T-cell (primary cell): ENCODE measurements at places on chromosomes 2 and 18. TPM values are rescaled to one million over a fixed set of nuclear protein-coding genes. Genes with fewer than 3 reads are reported as not detected.

GRCh38 chr2:223071139-223071538, 19.1 kb downstream of the KCNE4 start:
- no peak for DNase-seq

GRCh38 chr2:3008561-3008960, 369.1 kb downstream of the EIPR1 start:
- DNase-seq = no peak

- no peak for DNase-seq
Observed at GRCh38 chr2:65877331-65878010, 445.1 kb upstream of the SPRED2 start.

DNA sequence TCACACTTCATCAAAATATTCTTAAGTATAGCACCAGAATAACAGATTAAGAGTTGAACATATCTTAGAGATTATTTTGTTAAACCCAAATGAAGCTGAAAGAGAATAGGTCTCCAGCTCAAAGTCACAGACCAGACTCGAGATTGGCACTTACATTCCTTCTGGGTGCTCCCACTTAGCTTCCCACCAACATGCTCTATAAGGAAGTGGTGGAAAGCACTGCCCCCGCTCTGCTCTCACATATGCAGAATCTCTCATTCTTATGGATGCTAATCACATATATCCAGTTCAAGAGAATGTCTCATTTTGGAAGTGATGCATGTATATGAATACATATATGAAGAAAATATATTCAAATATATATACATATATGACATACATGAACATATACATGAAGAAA, 71.5 kb upstream of the CD226 start:
- no peak for DNase-seq

GRCh38 chr18:21112140-21112473, 494 bp upstream of the ROCK1 start:
- DNase-seq = no peak

GRCh38 chr2:207434899-207435465, 94.8 kb upstream of the CREB1 start:
- DNase-seq = no peak

DNA sequence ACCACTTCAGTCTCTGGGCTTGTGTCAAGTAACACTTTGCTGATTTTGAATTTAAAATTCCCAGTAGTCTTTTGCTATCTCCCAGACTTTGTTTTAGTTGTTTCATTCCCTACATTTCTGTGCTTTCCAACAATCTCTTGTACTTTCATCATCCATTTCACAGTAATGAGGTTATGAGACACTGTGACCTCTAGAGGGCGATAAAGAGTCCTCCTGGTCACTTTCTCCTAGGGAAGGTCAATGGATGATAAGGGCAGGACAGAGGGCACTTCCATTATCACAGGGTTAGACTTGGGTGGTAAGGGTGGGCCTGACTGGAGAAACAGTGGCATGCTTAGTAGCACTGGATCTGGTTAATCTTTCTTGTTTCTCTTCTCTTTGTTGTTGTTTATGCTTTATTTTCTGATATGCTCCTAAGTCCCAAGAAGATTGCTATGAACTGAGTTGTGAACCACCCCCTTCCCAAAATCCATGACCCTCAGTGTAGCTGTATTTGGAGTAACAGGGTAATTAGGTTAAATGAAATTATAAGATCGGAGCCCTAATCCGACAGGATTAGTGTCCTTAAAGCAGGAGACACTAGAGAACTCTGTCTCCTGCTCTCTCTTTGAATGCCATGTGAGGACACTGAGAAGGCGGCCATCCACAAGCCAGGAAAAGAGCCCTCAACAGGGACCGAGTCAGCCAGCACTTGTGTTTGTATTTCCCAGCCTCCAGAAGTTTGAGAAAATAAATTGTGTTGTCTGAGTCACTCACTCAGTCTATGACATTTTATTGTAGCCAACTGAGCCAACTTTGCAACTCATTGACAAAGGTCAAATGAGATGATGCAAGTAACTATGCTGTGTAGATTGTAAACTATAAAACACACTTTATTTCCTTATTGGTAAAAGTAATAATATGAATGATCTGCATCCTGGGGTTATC, 779.2 kb downstream of the CNTNAP5 start:
- DNase-seq = no peak

GRCh38 chr2:100004959-100005387, 137.4 kb downstream of the AFF3 start:
- no peak for DNase-seq

- no peak for DNase-seq
Observed at GRCh38 chr2:164624316-164624715, 3.0 kb upstream of the GRB14 start.

- no peak for DNase-seq
Observed at GRCh38 chr2:2507417-2507997, 176.4 kb upstream of the MYT1L start.

DNA sequence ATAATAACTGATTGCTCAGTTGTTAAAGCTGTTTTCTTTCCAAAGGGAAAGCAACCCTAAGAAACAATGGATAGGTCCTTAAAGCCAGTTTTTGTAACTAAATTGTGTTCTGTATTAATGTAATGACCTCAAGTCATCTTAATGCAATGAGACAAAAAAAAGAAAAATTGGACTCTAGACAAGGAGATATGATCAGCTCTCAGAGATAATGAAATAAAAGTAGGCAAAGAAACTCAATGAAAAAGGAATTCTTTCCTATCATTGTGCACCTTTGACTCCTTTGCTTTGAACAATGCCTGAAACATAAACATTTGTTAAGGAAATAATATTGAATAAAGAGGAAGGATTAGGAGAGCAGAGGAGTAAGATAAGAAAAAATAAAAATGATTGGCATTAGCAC, 86.1 kb downstream of the RIT2 start:
- DNase-seq = no peak

DNA sequence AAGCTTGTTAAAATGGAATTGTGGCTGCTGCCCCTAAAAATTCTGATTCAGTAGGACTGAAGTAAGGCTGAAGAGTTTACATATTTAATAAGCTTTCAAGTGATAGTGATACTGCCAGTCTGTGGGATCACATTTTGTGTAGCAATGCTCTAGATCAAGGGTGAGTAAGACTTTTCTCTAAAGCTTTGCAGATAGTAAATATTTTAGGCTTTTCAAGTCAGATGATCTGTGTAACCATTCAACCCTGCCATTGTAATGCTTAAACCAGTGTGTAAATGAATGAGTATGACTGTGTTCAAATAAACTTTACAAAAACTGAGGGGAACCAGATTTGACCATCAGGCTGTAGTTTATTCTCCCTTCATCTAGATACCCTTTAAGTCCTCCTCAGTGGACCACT, 92.7 kb downstream of the PIK3C3 start:
- no peak for DNase-seq

DNA sequence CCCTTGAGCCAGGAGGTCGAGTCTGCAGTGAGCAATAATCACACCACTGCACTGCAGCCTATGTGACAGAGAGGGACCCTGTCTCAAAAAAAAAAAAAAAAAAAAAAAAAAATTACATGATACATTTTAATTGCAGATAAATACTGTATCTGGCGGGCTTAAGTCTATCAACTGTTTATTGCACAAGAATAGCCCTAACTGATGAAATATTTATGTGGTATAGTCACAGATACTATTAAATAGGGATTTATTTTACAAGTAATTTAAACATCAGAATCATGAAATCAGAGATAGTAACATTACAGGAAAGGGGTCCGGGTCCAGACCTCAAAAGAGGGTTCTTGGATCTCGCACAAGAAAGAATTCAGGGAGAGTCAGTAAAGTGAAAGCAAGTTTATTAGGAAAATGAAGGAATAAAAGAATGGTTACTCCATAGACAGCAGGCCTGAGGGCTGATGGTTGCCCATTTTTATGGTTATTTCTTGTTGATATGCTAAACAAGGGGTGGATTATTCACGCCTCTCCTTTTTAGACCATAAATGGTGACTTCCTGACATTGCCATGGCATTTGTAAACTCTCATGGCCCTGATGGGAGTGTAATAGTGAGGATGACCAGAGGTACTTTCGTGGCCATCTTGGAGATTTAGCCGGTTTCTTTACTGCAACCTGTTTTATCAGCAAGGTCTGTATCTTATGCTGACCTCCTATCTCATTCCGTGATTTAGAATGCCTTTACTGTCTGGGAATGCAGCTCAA, 166.6 kb downstream of the PMAIP1 start:
- DNase-seq = no peak

- no peak for DNase-seq
Observed at GRCh38 chr2:109172556-109173105, 43.6 kb downstream of the SH3RF3 start.

DNA sequence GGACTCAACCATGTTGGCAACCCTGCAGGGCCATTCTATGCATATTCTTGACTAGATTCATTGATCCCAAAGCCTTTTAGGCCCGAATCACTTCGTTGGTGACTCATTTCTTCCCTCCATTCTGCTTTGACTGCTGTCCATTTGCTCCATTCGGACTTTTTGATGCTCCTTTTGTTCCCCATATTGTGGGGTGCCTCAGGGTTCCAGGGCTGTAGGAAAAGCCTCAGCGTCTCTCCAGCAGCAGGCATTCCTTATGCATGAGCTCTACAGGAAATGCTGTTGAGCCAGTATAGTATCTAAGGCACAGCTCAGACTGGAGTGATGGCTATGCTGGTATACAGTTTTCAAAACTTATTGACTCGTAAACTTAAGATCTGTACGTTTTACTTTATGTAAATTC, 292.6 kb downstream of the PRKCE start:
- no peak for DNase-seq

- no peak for DNase-seq
Observed at GRCh38 chr2:109527846-109528705, 85.7 kb downstream of the SEPTIN10 start.

GRCh38 chr18:60413944-60414547, 41.5 kb upstream of the MC4R start:
- DNase-seq = no peak

GRCh38 chr18:43539862-43540261, 262.6 kb upstream of the SYT4 start:
- DNase-seq = no peak

ZNF804A gene
- total RNA-seq = 0.06 TPM

CAPN13 gene
- 0.16 TPM for total RNA-seq

HK2 gene
- 12.4 TPM for total RNA-seq

SLC14A1 gene
- total RNA-seq = 1.8 TPM

GGCX gene
- 27.1 TPM for total RNA-seq

COPS7B gene
- total RNA-seq = 53.1 TPM

ALPP gene
- total RNA-seq = 0.16 TPM
